Left kidney (tissue), 8 donors: ENCODE measurements at places on chromosomes 5 and 9.

GRCh38 chr5:52799358-52799982 lies 11.8 kb downstream of the ITGA1 start:
- peak; percentile 72 for DNase-seq

- no peak for DNase-seq
Observed at GRCh38 chr5:169174923-169175322, 126.0 kb downstream of the SLIT3 start.

DNA sequence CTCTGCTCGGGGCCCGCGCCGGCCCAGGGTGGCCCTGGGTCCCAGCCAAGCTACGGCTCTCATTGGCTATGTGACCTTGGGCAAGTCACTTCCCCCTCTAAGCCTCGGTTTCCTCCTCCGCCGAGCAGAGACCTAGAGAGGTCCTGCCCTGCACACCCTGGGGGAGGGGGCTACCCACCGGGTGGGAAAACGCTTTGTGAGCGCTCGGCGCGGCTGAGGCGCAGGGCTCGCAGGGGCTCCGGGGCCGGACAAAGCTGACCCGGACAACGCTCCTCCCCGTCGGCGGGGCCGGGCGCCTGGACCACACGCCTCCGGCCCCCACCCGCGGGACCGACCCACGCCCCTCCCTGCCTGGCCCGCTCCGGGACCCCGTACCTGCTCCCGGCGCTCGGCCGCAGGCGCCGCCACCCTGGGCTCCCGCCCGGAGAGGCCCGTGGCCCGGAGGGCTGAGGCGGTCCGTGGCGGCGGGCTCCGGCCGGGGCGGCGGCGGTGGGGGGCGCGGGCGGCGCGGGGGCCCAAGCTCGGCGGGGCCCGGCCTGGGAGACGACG lies 85.7 kb upstream of the MELK start:
- no peak for DNase-seq

- no peak for DNase-seq
Observed at GRCh38 chr9:116813031-116813300, 125.9 kb downstream of the TRIM32 start.

DNA sequence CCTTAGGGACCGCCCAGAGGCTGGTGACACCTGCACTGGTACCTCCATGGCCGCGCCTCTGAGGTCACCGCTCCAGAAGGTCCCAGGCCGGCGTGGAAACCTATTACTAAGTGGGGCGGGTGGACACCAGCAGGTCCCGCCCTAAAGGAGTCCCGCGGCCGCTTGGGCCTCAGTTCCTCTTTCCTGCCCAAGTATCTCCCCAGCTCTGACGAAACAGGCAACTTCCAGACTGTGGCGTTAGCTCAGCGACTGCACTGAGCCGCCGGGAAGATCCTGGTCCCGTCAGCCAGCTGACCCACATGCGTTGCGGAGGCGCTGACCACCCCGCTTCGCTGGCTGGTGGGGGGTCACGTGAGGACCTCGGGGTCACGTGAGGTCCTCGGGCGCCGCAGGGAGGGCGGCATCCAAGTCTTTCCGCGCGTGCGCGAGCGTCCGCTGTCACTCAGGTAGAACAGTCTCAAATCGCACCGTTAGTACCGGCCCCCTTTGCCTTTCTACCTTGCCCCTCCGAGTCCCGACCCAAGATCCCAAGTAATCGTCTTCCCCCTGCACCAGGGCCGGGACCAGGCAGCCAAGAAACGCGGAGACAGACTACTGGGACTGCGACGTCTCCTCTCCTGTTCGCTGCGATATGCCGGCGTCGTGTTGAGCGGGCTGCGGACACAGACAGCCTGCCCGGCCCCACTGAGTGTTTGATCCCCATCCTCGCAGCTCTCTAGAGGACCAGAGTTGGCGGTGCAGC lies 53.7 kb upstream of the KDM4C start:
- DNase-seq: peak; percentile 76

GRCh38 chr5:137462265-137462590 lies 36.9 kb downstream of the SPOCK1 start:
- DNase-seq: no peak
